ENCODE measurements at places on chromosomes 13 and 19. TPM values are rescaled to one million over a fixed set of nuclear protein-coding genes. Genes with fewer than 3 reads are reported as not detected.
A peak's percentile ranks its signal among the peaks of the same experiment; 100 is the strongest.

DNA sequence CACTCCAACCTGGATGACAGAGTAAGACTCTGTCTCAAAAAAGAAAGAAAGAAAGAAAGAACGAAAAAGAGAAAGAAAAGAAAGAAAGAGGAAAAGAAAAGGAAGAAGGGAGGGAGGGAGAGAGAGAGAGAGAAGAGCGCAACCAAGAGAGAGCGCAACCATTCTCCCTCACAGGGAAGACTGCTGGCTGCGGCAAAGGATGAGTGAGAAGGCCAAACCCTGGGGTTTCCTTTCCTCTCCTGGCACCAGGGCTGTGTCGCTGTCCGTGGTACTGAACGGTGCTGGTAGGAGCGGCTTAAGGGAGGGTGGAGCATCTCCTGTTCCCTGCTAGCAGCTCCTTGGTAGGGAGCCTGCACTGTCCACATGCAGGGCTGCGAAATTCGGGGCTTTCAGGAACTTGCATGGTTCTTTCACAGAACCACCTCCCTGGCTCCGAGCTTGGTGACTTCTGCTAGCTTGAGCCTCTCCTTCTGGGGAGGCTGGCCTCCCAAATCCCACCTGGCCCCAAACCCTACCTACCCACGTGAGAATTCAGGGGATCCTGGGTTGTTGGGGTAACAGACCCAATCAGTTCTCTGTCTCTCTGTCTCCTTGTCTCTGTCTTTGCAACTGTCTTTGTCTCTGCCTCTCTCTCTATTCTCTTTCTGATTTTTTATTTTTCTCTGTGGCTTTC lies 51.1 kb upstream of the ZNRF4 start:
- peak; percentile 63 for DNase-seq

DNA sequence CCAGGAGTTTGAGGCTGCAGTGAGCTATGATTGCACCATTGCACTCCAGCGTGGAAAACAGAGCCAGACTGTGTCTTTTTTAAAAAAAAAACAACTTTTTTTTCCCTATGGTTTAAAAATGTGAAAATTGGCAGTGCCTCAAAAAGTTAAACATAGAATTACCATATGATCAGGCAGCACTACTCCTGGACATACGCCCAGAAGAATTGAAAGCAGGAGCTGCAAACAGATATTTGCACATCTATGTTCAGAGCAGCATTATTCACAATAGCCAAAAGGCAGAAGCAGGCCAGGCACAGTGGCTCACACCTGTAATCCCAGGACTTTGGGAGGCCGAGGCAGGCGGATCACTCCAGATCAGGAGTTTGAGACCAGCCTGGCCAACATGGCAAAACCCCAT lies 3.8 kb upstream of the RETN start:
- no peak for DNase-seq

DNA sequence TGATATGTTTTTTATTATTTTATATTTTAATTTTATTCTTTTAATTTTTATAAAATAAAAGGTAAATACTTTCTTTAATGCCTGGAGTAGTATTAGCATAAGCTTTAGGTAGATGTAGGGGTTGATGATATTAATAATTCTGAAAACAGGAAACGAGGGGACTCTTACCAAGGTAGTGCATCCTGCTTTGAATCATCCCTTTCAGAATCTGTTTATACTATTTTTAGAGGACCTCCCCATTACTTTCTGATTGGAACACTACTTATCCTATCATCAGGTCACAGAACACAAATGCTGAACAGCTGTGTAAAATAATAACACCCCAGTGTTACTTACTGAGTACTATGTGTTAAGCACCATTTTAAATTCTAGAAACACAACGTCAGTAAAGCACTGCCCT lies 27.3 kb downstream of the COG6 start:
- no peak for DNase-seq

GRCh38 chr13:33372251-33372919 lies 86.8 kb upstream of the STARD13 start:
- DNase-seq = no peak

DNA sequence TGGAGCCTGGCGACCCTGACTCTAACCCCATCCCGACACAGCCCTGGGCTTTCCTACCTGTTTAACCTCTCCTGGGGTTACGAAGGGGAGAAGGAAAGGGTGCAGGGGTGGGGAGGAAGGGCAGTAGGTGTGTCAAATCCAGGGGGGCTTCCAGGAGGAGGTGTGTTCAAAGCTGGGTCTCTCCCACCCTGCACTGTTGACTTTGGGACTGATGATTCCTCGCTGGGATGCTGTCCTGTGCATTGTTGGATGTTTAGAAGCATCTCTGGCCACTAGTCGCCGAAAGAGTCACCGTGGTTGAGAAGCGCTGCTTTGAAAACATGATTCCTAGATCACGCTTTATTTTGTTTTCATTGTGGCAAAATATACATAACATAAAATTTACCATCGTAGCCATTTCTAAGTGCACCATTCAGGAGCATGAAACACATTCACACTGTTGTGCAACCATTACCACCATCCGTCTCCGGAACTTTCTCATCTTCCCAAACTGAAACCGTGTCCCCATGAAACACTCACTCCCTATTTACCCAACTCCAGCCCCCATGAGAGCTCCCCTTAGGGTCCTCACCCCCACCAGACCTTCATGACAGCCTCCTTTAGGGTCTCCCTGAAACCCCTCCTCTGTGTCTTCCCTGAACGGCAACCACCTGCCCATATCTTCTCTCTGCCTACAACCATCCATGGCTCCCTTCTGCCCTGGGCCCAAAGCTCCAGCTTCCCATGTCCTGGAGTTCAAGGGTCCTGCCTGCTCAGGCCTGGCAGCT lies 4.4 kb upstream of the FCER2 start:
- DNase-seq = no peak

DNA sequence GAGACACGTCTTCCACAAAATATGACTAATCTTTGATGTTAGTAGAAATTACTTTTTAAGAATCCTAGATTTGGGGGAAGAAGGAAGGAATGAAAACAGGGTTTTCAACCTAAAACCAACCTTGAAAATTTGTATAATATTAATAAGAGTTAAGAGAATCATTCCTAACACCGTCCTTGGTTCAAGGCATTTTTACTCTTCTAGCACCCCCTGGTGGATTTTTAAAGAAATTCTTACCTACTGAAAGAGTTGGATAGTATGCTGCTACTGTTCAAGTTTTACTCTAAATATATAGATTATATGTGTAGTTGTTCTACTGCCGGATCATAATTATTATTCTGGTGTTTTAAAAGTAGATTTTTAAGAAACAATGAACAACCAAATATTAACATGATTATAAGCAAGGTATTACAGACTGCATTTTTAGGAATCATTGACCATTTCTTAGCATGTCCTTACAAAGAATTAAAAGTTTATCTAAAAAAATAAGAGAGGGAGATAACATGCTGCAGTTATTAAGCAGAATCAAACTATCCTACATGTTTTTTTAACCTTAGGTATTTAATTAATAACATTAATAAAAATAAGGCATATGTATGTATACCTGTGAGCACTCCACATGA lies 7.4 kb upstream of the SLITRK6 start:
- DNase-seq = no peak

- peak; percentile 22 for DNase-seq
Observed at GRCh38 chr19:50460161-50460765, 16.0 kb upstream of the EMC10 start.

DNA sequence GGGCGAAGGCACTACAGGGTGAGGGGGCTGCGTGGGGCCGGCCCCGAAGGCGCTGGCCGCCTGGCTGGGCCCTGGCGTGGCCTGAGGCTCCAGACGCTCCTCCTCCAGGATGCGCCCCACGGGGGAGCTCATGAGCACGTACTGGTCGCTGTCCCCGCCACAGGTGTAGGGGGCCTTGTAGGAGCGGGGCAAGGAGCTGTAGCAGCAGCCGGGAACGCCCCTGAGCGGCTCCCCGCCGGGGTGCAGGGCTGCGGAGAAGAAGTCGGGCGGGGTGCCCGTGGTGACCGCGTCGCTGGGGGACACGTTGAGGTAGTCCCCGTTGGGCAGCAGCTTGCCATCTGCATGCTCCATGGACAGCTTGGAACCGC lies 3.0 kb downstream of the IRS2 start:
- no peak for DNase-seq

GRCh38 chr19:37966211-37966661 lies 59.2 kb downstream of the SIPA1L3 start:
- no peak for DNase-seq

- no peak for DNase-seq
Observed at GRCh38 chr19:41083516-41083915, 4.7 kb upstream of the CYP2A13 start.

Gene ADGRL1
- total RNA-seq = 6.7 TPM

Gene GATAD2A
- total RNA-seq = 113 TPM

Gene CLC
- total RNA-seq = 1.5 TPM

Gene PSG7
- not detected for total RNA-seq

Gene PRR19
- 0.45 TPM for total RNA-seq

Gene DDX49
- 36.2 TPM for total RNA-seq

Data from activated CD4-positive, alpha-beta memory T cell treated with anti-CD3 and anti-CD28 coated beads, Interleukin-2, amount 10 ng/mL, durations not matched to agents 7 days and 5 days (primary cell).